ENCODE measurements at places on chromosomes 4 and X.

GRCh38 chr4:37068580-37068979 is 176.0 kb upstream of the NWD2 start:
- no peak for DNase-seq

- DNase-seq = no peak
Measured at GRCh38 chr4:156923525-156923924, 48.1 kb downstream of the PDGFC start.

DNA sequence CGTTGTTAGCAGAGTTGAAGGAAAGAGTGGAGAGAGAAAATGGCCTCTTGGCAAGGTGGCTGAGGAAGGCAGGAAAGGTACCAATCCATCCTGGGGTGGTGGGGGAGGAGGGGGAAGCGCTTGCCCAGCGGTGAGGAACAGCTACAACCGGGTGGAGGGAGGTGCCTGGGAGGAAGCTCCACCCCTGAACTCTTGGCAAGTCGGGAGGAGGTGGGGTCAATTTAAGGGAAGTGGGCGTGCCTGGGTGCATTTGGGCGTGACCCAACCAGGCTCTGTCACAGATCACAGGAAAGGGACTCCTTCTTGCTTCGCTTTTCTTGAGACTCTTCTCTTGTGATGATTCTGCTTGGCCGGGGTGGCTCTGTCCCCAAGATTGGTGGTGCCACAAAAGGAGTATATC is 41.7 kb downstream of the BCORL1 start:
- DNase-seq = peak; percentile 30

GRCh38 chrX:32195611-32196010 is 1015.7 kb downstream of the DMD start:
- no peak for DNase-seq

DNA sequence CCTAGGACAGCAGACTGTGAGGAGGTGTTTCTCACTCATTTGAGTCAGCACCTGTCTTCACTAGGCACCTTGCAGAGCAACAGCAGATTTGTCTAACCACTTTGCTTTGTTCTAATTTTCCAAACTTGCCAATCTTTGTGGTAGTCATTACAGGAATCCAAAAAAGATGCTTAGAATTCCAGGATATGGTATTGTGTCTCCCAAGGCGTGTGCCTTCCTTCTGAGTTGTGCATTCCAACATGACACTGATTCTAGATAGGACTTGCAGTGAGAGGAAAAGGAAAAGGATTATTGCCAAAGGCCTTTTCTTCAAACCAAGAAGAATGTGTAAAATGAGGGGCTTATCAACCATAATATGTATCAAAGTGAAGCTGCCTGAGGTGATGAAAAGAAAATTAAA is 126.2 kb downstream of the MAPK10 start:
- no peak for DNase-seq

GRCh38 chrX:45980726-45981125 is 564.5 kb downstream of the ZNF674 start:
- no peak for DNase-seq

- DNase-seq = no peak
Measured at GRCh38 chrX:12819222-12819621, 28.0 kb downstream of the PRPS2 start.

- no peak for DNase-seq
Measured at GRCh38 chr4:106677213-106677612, 308.6 kb upstream of the GIMD1 start.

DNA sequence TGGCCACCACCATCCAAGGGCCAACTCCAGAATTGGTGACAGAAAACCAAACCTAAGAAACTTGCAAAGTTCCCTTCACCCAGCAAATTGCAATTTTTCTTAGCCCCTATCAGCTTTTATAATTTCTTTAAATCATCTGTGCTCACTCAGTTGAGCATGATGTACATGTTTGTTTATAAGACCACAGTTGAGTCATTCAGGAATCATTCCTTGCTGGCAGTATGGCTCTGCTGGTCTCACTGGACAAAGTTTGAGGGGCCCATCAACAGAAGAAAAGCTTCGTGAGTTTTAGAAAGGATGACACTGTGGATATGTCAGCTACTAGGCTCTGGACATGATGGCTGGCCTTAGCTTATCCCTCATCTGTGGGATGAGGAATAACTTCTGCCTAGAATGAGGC is 4.0 kb downstream of the TRPC5 start:
- no peak for DNase-seq

GRCh38 chr4:173274744-173275143 is 59.4 kb downstream of the HMGB2 start:
- DNase-seq = no peak

DNA sequence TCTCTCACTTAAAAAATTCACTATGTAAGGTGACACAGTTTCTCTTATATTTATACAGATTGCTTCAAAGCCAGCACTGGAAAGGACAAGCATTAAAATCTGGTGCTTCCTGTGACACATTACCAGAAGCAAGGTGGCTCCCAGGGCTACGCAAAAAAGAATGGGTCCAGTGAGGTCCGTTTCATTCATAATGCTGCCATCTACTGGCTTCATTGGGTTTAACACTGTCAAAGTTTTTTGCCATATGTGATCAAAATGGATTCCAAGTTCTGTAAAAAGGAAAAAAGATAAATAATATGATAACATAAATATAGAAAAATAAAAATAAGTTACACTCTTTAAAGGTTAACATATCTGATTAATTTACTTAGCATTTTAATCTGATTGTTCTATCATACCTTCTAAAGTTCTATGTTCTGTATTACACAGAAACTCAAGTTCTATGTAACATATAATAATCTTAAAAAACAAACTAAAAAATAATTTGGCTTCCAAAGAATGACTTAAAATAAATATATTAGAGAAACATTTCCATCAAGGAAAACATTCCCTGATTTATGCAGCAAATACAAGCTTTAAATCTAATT is 22.1 kb downstream of the YIPF7 start:
- DNase-seq = peak; percentile 59

- no peak for DNase-seq
Measured at GRCh38 chr4:120753854-120754253, 168.7 kb downstream of the PRDM5 start.

- no peak for DNase-seq
Measured at GRCh38 chr4:146359771-146360170, 145.4 kb downstream of the REELD1 start.

- peak; percentile 16 for DNase-seq
Measured at GRCh38 chrX:136711147-136711546, 63.2 kb downstream of the CD40LG start.

GRCh38 chrX:110120025-110120424 is 117.1 kb downstream of the TMEM164 start:
- DNase-seq = no peak

GRCh38 chr4:108114503-108114902 is 54.2 kb downstream of the LEF1 start:
- no peak for DNase-seq

DNA sequence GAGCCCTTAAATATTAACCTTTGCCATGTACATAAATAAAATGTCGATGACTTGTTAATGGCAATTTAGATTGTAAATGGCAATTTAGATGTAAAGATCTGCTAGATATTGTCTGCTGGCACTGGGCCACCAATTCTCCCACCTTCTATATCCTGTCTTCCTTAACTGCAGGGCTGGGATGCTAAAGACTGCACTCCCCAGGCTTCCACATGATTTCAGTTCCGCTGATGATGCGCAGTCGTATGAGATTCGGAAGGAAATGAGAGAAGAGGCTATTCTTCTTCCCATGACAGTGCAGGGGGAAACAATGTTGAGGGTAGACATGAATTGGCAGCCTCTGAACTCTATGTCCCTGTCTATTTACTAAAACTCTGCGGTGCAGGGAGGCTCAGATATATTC is 55.7 kb downstream of the PITX2 start:
- DNase-seq = no peak

GRCh38 chr4:80294206-80294605 is 27.7 kb downstream of the FGF5 start:
- DNase-seq = no peak

DNA sequence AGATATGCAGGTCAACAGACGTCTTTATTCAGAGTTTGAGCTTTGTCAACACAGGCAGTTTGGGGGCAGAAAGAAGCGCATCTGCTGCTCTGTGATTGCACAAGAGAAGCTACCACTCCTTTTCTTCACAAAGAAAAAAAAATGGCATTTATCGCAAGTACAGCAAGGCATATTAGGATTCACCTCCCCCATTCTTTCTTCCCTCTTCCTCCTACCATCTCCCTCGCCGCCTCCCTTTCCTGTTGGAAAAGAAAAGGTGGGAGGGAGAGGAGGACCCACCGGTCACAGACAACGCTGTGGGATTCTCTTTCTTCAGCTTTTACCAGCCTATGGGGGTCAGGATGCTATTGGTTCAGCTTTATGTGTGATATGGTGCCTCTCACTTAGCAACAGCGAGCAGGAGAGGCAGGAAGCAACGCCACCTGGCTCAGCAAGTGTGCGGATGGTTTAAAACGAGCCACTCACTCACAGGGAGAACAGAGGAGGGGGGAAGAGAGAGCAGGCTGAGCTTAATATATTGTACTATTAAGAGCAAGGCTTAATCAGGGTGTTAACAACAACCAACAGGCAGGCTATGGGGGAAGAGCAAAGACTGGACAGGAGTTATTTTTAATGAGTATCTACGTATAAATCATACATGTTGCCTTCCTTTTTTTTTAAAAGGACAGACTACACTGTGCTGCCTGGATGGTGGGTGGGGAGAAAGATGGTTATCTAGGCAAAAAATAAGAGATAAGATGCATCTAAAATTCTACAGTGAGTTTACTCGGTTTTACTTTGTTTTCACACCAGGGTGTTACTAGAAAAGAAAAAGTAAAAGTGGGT is 104.7 kb downstream of the MAML3 start:
- DNase-seq = peak; percentile 31

DNA sequence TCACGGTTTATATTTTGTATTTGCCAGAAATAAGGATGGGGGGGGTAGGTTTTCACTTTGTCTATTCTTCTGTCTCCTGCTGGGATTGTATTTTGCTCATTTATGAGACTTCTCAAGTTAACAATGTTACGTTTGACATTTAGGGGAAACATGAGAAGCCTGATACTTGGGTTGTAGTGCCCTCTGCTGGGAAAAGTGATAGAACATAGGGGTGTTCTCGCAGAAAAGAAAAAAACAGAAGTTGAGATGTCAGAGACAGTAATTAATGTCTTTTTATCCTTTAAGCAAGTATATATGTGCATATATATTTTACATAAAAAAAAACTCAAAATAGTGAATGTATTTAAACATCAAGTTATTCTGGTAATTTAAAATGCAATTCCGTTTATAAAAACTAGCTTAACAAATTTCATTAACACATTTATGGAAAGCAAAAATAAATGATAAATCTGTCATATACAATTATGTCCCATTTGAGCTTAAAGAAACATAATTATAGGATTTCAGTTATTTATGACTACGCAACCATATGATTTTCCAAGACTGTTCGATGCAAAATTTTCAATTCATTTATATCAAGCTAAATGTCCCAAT is 46.0 kb upstream of the TMPRSS11F start:
- peak; percentile 9 for DNase-seq

DNA sequence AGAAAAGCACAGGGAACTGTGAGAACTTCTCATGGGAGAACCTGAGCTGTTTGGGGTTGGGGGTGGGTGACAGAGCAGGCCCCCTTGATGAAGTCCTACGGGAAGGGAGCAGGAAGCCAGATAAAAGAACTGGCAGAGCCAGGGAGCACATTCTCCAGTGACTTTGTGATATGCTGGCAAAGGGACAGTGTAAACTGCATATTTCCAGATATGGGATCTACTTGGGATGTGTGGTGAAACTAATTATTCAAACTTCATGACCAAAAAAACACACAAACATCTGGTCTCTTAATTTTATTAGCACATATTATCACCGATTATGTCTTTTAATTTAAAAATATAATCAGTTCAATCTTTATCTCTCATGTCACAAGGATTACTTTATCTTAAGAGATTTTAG is 266.0 kb downstream of the PAPSS1 start:
- DNase-seq = no peak

GRCh38 chrX:69113723-69114122 is 51.5 kb downstream of the PJA1 start:
- no peak for DNase-seq

DNA sequence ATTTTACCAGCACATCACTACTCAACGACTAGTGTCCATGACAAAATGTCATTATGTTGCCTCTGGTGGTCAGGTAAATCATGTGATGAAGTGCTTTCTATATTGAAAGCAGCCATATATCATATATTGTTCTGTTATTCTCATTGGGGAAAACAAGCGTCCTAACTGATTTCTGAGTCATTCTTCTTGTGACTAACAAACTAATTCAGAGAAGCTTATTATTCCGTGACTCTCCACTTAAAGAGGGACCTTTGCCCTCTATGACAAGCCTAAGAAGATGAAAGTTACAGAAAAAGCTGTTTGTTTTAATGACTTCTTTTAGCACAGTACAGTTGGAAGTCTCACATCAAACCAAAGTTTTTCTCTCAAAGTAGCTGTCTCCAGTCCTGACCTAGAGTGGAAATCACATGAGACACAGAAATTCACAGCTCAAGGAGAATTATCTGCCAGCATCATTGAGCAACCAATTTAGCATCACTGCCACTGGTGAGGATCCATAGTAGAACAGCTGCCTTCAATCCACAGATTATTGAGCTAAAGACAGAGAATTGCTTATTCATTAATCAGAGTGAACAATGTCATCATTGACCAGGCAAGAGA is 36.4 kb downstream of the ASB9 start:
- no peak for DNase-seq

DNA sequence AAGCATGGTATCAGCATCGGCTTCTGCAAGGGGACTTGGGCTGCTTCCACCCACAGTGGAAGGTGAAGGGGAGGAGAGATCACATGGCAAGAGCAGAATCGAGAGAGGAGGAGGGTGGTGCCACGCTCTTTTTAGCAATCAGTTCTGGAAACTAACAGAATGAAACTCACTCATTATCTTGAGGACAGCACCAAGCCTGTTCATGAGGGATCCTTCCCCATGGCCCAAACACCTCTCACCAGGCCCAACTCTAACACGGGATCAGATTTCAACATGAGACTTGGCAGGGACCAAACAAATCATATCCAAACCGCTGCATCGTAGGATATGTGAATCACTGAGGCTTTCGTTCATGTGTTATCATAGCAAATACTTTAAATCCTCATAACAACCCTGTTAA is 125.5 kb downstream of the GPC3 start:
- DNase-seq = no peak

- DNase-seq = no peak
Measured at GRCh38 chrX:132615391-132616131, 126.7 kb upstream of the MBNL3 start.

DNA sequence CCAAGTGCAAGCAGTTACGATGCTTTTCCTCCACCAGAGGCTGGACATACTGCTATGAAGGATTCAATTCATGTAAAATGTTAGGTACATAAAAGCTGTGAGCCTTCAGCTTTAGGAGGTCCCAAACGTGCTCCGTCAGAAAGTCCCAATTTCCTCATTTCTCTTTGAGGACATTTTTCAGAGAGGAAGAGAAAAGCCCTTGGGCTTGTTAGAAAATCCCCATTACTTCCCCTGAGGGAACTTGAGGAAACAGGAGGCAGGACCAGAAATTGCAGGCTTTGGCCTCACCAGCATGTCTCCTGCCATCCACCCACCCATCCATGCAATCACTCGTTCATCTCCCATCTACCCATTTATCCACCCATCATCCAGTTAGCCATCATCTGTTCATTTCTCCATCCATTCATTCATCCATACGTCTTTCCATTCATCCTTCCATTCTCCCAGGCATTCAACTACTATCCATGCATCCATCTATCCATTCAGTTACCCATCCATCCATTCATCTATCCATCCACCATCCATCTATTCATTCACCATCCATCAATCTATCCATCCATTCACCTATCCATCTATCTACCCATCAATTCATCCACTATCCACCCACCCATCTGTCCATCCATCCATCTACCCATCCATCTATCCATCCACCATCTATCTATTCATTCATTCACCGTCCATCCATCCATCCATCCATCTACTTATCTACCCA is 223.5 kb downstream of the AFAP1 start:
- no peak for DNase-seq
